Activated naive CD8-positive, alpha-beta T cell treated with anti-CD3 and anti-CD28 coated beads, Interleukin-2, amount 10 ng/mL, durations not matched to agents 7 days and 5 days (primary cell): ENCODE measurements at places on chromosomes 2 and 18.

GRCh38 chr2:236574424-236575145, 5.0 kb downstream of the ACKR3 start:
- DNase-seq, result no peak

DNA sequence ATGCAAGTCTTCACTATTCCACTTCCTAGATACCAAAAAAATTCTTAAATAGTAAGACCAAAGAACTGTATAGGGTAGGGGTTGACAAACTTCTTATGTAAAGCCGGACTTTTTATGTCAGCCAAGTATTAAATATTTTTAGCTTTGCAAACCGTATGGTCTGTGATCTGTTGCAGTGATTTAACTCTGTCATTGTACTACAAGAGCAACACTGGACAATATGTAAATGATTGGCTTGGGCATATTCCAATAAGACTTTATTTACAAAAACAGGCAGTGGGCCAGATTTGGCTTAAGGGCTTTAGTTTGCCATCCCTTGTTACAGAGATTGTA, 48.0 kb downstream of the MGAT5 start:
- DNase-seq, result no peak

GRCh38 chr18:56799756-56800155, 148.6 kb downstream of the WDR7 start:
- DNase-seq, result no peak

- DNase-seq, result no peak
Measured at GRCh38 chr2:24076849-24077534, 866 bp upstream of the SF3B6 start.

GRCh38 chr2:169984145-169984544, 156.9 kb downstream of the UBR3 start:
- DNase-seq, result no peak

- no peak for DNase-seq
Measured at GRCh38 chr2:53442783-53443182, 324.8 kb upstream of the CHAC2 start.

DNA sequence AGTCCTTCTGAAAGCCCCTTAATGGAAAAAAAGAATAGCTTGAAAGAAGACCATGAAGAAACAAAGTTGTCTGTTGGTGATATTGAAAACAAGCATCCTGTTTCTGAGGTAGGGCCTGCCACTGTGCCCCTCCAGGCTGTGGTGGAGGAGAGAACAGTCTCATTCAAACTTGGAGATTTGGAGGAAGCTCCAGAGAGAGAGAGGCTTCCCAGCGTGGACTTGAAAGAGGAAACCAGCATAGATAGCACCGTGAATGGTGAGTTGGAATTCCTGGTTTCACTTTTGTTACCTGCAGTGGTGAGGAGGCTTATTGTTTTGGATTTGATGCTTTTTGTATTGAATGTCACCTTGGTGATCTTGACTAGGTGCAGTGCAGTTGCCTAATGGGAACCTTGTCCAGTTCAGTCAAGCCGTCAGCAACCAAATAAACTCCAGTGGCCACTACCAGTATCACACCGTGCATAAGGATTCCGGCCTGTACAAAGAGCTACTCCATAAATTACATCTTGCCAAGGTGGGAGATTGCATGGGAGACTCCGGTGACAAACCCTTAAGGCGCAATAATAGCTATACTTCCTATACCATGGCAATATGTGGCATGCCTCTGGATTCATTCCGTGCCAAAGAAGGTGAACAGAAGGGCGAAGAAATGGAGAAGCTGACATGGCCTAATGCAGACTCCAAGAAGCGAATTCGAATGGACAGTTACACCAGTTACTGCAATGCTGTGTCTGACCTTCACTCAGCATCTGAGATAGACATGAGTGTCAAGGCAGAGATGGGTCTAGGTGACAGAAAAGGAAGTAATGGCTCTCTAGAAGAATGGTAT, 13.3 kb downstream of the SLC20A1 start:
- no peak for DNase-seq

DNA sequence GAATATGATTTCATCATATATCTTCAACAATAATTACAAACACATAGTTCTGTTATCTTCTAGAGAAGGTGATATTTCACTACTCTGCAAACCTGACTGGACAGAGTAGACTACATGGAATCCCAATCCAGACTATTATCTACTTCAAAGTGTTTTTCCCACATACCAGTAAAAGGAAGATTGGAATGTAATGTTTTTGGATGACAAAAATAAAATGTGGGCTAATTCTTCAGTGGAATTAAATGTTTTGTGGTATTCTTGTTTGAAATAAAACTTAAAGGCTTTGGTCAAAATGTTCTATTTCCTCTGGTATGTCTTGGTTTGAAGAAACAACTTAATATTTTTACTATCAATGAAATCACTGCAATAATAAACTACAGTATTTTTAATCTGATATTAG, 22.1 kb downstream of the COL5A2 start:
- DNase-seq, result no peak

- no peak for DNase-seq
Measured at GRCh38 chr2:27996156-27996922, 105.8 kb downstream of the BABAM2 start.

- no peak for DNase-seq
Measured at GRCh38 chr18:41587976-41588375, 367.1 kb upstream of the PIK3C3 start.

DNA sequence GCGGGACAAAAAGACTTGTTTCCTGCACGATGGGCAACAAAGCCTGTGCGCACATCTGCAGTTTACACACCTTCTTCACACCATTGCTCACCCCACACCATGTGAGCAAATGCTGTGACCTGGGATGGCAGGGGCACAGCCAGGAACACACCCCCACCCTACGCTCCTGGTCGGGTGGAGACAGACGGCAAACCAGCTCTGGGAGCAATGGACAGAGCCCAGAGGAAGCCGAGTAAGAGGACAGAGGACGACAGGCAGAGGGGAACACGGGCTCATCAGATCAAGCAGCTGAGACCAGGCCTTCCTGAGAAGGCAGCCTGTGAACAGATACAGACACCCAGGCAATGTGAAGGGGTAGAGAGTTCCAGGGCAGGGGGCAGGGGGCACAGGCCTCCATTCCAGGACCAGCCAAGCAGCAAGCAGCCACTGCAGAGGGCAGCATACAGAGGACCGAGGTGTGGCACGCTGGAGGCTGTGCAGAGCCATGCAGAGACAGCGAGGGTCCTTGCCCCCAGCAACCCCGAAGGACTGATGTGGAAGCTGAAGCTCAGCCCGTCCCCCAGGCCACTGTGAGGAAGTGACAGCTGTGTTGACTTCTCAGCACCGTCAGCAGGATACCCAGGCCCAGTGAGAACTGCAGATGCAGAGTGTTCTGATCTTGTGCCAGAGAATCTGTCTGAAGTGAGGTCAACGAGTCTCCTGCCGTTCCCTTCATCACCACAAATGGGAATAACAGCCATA, 46.2 kb downstream of the PARD6G start:
- DNase-seq, result no peak

DNA sequence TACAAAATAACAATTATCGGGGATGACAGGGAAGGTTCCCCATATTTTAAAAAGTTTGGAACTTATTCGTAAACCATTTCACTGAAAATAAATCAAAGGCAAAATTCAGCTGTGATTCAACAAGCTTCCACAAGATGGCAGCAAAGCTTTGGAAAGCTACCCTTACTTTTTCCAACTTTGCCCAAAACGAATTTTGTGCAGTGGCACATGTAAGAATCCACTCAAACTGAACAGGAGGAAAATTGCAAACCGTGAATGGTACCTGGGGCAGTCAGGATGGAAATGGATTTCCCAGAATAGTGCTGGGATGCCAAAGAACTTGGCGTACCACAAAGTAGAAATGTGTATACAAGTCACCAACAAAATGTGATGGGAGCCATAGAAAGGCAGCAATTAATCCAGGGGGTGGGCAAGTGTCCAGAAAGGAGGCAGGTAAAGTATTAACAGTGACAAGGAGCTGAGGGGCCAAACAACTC, 10.7 kb downstream of the RPL31 start:
- no peak for DNase-seq

DNA sequence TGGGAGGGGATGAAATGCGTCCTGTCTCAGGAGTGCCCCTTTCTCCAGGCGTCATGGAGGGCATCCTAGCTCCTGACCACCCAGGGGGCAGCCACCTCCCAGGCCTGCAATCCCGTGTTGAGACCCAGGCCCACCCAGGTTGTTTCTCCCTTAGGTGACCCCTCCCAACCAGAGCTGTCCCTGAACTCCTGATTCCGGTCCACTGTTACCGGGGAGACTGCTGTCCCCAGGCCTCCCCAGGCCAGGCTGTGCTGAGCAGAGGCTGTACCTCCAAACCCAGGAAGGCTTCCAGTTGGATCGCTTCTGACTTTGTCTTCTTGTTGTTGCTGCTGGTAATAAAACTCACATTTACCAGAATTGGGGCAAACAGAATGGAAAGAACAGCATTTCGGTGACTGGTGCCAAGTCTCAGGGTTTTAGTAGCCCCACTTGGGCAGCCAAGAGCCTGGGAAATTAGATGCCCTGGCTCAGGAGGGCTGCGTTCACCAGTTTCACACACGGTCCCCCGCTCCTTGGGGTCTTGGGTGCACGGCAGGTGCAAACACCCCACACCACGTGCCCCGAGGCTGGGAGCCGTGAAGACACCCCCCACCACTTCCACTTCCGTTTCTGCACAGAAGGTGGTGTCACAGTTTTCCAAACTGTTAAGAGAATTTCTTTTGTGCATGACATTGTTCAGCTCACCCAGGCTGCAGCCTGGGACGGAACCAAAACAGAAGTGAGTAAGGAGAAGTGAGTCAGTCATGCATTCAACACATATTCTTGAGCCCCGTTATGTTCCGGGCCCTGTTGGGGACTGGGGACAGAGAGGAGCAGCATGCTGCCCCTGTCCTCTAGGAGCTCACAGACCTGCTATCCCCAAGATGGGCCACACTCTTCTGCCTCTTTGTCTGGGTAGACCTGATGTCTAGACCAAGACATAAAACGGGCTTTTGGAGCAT, 29.4 kb downstream of the ITM2C start:
- peak; percentile 41 for DNase-seq

GRCh38 chr2:85215081-85215447, 81.9 kb downstream of the TCF7L1 start:
- no peak for DNase-seq

DNA sequence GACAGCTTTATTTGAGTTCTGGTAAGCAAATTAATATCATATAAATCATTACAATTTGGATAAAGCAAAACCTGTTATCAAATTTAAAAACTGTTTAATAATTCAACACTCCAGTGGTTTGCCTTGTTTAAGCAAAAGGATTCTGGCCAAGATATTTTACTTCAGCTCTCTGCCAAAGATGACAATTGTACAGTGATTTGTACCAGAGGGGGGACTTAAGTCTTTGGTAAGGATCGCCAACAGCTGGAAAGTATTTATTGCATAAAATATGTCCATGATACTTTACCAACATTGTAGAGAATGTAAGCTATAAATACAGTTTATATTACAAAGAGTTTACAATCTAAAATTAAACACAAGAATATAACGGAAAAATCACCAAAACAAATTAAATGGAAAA, 13.8 kb downstream of the PREPL start:
- DNase-seq, result no peak

GRCh38 chr2:67400560-67401485, 3.7 kb downstream of the ETAA1 start:
- no peak for DNase-seq

GRCh38 chr2:102880731-102881130, 118.9 kb downstream of the TMEM182 start:
- DNase-seq, result no peak

DNA sequence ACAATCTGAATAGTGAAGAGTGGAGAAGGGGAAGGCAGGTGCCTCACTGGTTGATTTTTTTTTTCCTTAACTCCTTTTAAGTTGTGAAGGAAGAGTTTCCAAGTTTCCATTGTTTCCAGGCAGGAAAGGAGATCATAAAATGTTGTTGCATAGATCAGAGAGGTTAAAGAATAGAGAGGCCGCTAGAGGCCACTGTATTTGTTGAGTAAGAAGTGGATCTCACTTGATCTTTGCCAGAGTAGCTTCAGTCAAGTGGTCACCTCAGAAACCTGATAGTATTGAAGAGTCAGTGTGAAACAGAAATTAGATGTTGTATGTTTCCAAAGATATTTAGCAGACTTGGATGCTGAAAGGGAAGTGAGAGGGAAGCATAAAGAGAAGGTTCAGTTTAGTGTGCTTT, 17.6 kb downstream of the CTNNA2 start:
- DNase-seq, result no peak

GRCh38 chr2:27495840-27496356, 741 bp upstream of the GCKR start:
- DNase-seq, result no peak

GRCh38 chr2:197216361-197216979, 94.1 kb downstream of the ANKRD44 start:
- no peak for DNase-seq

GRCh38 chr2:172955587-172955986, 120.1 kb upstream of the MAP3K20 start:
- no peak for DNase-seq

DNA sequence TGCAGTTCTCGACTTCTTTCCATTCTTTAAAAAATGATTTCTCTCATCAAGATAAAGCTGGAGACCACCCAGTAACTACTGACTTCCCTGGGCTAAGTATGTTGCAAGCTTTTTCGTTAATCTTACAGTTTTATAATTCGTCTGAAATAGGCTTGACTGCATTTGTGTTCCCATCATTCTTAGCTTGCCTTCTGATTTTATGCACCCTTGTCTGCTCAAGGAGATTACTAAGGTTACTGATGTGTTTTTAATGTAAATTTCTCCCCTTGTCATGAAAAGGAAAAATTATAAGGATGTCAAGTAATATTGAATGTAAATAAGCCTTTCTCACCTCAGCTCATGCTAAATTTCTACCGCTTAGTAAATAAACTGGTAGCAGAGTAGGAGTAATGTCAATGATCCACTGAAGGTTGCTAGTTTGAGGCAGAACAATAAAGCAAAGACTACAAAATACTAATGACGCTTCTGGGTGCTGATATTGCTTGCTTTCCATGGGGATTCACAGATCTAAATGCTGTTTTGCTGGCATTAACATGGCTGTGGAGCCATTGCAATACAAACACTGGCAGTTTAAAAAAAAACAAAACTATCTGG, 91.9 kb upstream of the CDH20 start:
- DNase-seq, result no peak

DNA sequence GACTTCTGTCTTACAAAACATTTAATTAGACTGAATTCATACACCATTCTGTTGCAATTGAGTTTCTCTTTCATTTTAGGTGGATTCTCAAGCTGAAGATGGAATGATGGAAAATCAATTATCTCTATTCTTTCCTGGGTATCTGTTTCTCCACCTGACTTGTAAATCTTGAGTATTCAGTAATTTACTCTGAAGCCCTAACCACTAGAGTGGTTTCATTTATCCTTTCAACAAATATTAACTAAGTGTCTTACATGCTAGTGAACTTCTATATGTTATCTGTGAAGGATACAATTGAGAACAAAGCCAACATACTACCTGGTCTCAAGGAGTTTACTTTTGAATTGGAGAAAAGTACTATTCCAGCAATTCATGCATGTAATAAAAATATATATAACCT, 94.1 kb upstream of the ZNF804A start:
- DNase-seq, result no peak

GRCh38 chr2:103743195-103743594, 981.4 kb downstream of the TMEM182 start:
- DNase-seq, result no peak

DNA sequence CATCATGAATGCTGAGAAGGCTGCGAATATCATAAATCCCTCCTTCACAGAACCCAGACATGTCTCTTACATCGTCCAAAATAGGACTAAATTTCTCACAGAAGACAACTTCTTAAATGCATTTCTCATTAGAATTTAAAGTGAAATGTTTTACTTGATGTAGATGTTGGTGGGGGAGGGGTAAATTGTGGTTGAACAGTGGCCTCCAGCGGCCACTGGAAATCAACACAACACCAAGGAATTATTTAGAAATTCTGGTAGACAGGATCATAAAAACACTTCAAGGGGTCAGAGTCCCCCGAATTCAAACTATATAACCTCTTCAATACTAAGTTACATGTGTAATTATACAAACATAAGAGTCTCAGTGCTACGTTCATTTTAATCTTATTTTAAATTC, 135.9 kb downstream of the ABCA12 start:
- no peak for DNase-seq
